NCI-H1694 (cell line): ENCODE measurements at places on chromosomes 11 and 22.

DNA sequence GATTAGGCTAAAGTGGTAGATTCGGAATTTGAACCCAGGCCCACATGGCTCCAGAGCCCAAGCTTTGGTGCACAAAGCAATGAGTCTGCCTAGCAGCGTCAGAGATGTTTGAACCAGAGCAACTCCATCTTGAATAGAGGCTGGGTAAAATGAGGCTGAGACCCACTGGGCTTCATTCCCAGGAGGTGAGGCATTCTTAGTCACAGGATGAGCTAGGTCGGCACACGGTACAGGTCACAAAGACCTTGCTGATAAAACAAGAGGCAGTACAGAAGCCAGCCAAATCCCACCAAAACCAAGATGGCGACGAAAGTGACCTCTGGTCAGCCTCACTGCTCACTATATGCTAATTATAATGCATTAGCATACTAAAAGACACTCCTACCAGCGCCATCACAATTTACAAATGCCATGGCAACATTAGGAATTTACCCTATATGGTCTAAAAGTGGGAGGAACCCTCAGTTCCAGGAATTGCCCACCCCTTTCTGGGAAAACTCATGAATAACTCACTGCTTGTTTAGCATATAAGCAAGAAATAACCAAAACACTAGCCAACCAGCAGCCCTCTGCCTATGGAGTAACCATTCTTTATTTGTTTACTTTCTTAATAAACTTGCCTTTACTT lies 40.3 kb upstream of the DAGLA start:
- DNase-seq: no peak

DNA sequence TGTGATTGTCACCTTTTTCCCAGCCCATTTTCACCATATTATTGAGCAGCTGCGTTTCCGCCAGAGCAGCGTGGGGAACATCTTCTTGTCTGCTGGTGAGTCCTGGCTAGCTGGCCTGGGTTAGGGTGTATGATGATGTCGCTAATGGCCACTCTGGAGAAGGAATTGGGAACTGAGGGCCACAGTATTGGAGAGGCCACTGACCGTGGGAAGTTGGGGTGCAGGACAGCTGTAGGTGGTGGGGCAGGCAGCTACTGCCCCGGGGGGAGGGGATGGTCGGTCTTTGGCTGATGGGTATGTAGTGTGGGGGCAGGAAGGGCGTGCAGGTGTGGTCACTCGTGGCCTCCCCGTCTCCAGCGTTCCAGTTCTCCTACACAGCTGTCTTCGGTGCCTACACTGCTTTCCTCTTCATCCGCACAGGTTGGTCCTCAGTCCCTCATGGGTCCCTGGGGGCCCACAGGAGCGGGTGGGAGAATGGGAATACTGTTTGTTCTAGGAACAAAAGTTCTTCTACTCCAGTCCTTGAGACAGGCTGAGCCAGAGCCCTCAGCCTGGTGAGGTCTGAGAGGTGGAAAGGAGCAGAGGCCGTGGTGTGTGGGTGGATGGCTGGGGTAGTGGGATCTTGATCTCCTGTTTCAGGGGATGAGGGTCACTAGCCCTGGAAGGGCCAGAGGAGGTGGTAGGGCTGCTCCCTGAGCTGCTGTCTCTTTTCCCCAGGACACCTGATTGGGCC lies 2.1 kb downstream of the RCE1 start:
- DNase-seq: no peak

DNA sequence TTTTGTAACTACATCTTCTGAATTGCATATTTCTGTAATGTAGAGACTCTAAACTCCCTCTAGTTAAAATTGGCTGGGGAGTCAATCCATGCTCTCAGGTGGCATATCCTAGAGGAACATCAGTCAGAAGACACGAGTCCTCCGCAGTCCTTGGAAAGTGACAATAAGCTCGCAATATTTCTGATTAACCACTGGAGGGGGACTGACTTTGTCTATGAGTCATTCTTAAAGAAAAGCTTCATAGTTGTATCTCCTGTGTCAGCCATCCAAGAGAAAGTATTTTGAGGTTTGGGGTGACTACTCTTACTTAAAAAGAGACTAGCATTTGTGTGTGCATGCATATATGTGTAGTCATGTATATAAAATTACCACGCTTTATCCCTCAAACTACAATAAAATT lies 60.2 kb downstream of the SLN start:
- no peak for DNase-seq

DNA sequence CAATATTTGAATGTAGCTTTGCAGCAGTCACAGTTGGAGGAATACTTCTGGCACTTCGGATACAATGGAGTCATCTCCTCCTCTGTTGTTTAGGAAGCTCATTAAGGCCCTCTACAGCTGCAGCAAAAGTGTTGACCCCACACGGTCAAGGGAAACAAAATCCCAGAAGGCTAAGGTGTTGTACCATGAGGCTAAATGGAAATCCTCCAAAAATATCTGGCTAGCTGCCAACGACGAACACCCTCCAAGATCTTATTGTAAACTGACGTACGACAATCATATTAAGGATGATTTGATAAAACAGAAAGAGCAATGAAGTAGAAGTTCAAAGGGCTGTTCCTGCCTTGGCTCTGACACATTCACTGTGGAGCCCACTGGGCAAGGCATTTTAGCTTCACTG lies 4.0 kb downstream of the POGLUT3 start:
- no peak for DNase-seq
